ENCODE measurements at places on chromosomes 16 and 17. TPM values are rescaled to one million over a fixed set of nuclear protein-coding genes. Genes with fewer than 3 reads are reported as not detected.

NACA2 gene
- total RNA-seq = not detected

CDH13 gene
- total RNA-seq = 106 TPM

SLFN5 gene
- 9.4 TPM for total RNA-seq

SCNN1G gene
- total RNA-seq = 2.2 TPM

- DNase-seq = no peak
These were observed 481.3 kb downstream of the TMEM114 start for GRCh38 chr16:8108991-8109509.
